ENCODE measurements at places on chromosomes 12 and 14.

DNA sequence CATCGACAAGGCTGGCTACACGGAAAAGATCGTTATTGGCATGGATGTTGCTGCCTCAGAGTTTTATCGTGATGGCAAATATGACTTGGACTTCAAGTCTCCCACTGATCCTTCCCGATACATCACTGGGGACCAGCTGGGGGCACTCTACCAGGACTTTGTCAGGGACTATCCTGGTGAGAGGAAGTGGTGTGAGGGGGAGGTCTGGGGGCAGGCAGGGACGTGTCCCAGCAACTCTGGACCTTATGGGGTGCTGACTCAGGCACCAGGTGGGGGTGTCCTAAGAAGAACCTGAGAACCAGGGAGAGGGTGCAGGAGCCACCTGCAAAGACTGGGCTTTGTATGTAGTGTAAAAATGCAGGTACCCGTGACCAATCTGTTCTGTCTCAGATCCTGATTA lies 5.2 kb downstream of the ENO2 start:
- DNase-seq, result no peak

DNA sequence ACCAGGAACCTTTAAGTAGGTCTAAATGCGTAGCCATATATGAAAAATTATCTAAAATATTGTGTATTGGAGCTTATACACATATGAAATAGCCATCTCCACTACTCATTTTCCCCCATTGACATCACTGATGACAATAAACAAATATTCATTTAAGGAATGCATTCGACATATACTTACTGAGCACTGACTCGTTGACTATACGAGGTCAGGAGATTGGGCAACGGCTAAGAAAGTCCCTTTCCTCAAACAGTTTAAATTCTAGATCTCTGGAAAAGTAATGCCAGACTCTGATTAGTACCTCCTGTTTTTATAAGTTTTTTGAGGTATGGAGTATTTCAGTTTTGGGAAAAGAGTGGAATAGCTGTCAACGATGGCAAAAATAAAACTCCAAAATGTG lies 139.4 kb upstream of the DIO2 start:
- DNase-seq, result no peak

DNA sequence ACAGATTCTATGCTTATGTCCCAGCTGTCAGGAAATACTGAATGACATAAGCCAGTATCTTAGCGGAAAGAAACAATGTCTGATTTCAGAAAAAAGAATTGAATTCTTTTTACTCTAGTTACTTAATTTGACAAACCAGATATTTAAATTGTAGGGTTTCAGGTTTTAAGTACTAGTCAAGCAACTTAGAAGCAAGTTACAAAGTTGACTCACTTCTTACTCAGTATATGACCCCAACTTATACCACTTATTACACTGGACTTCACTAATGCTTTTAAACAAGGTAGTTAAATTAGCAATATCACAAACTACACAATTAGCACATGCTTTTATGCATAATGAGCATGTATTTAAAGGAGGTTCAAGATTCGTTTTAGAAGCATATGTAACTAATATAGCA lies 7.1 kb downstream of the GMFB start:
- no peak for DNase-seq

DNA sequence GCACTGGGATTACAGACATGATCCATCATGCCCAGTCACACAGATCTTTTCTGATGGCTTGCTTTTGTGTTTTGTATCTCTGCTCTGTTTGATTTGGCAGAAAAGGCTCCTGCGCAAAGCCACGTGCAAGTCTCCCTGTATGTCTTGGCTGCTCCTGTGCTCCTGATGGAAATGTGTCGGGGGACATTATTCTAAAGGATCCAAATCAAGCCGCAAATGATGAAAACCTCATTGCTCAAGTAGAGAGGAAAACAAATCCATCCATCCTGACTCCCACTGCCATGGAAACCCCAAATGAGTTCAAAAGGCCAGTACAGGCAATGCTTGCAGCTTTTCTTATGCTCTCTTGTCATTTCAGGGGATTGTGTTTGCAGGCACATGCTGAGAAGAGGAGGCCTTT lies 93.8 kb downstream of the NDUFA12 start:
- DNase-seq, result no peak

DNA sequence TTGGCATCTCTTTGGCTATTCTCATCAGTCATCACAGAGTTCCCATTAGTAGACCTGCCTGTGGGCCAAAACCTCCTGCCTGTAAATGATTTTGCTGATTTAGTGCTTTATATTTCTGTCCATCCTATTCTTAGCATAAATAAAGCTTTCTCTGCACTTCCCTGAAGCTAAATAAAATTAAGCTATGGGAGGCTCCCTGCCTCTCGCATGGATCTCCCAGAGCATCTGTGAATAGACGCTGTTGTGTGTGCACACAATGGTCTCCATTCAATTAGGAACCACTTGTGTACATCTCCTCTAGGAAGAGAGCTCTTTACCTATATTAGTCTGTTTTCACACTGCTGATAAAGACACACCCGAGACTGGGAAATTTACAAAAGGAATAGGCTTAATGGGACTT lies 80.4 kb downstream of the PPFIBP1 start:
- no peak for DNase-seq

DNA sequence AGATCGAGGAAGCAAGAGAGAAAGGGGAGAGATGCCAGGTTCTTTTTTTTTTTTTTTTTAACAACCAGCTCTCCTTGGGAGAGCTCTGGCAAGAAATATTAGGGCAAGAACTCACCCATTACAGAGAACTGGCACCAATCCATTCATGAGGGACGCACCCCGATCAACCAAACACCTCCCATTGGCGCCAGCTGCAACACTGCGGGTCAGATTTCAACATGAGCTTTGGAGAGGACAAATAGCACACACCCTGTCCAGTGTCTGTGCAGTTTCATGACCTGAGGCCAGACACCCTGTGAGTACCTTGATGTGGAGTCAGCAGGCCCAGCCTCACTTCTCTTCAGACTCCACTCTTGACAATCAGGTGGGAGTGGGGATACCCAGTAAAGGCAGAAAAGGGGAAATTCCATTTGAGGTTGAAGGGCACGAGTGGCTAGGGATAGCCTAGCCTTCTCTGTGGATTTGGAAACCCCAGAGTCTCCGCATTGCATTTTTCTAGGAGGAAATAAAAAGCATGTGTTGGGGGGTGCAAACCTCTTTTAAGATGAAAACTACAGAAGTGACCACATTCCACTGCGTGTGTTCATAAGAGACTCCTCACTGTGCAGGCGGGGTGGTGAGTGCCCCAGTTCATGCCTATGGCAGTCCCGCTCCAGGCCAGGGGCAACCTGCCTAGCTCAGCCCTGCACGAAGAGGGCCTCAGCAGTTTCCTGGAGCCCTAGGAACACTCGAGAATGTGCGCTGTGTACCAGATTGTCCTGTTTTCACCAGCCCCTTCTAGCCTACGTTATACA lies 42.4 kb upstream of the GPATCH2L start:
- DNase-seq, result no peak

DNA sequence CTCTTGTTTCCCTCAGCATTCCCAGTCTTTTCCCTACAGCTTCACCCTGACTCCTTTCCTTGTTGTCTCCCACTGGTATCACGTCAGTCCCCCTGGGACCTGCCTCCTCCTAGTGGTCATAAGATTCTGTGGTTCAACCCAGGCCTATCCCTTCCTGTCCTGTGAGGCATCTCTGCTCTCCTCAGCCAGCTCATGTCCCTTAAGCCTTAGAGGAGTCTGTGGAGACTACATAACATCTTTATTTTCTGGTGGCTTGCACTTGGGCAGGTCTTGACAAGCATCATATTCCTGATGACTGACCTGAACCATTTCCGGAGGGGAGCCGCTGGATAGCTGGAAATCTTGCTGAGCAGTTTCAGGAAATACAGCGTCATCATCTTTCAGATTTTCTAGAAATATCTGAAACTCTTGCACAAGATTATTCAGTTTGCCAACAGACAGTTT lies 688 bp downstream of the C12orf71 start:
- DNase-seq, result no peak

DNA sequence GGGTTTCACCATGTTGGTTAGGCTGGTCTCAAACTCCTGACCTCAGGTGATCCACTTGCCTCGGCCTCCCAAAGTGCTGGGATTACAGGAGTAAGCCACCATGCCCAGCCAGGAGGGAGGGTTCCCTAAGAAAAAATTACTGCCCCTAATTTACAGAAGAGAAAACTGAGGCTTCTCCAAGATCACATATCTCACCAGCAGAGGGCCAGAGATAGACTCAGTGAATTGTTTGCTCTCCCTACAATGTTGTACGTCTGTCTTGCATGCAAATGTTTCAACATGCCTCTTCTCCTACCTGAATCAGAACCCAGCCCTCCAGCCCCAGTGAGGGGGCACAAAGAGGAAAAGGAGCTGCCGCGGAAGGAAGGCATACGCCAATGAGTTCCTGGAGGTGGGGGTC lies 48.3 kb upstream of the TMEM263 start:
- DNase-seq, result no peak

DNA sequence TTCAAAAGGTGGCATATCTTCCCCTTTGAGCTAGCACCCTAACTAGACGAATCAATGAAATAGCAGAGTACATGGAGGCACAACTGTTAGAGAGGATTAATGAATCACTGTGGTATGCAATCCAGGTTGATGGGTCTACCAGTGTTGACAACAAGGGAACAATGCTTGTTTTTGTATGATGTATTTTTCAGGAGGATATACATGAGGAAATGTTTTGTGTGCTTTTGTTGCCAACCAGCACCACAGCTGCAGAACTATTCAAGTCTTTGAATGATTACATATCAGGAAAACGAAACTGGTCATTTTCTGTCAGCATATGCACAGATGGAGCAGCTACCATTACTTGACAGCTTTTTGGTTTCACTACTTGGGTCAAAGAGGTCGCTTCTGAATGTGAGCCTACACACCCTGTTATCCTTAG lies 142.6 kb downstream of the GPHN start:
- no peak for DNase-seq

GRCh38 chr12:14403711-14404196 lies 38.3 kb downstream of the ATF7IP start:
- DNase-seq, result no peak

DNA sequence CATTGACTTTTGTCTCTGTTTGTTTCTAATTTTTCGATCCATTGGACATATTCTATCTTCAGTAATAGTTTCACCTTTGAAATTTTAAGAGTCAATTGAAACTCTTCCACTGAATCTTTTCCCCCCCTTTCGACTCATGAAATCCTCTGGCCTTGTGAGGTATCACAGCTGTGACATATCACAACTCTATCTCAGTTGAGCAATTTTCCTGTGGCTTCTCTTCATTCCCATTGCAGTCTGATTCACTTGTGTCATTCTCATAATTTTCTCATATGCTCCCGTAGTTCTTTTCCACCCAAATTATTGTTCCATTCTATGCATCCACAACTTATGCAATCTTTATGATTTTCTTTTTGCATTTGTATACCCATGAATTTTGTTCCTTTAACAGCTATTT lies 261.6 kb downstream of the DACT1 start:
- no peak for DNase-seq

DNA sequence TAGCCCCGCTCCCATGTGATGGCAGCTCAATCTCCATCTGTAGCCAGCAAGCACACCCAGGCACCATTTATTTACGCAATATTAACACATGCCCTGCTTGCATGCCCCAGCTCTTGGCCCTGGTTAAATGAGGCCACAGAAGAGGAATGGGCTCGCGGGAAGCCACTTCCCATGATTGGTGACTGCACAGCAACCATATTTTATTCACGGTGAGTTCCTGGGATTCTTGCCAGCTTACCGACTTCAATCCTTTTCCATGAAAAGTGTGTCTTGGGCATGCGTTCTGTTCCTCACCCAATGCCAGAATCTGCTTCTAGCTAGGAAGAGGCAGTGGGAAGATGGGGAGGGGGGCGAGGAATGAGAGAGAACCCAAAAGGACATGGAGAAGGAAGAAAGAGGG lies 54.7 kb downstream of the PITPNM2 start:
- DNase-seq, result no peak

GRCh38 chr12:80690513-80690912 lies 16.9 kb upstream of the MYF6 start:
- DNase-seq, result no peak

- DNase-seq, result no peak
Observed at GRCh38 chr12:116284396-116284795, 6.9 kb upstream of the MED13L start.

DNA sequence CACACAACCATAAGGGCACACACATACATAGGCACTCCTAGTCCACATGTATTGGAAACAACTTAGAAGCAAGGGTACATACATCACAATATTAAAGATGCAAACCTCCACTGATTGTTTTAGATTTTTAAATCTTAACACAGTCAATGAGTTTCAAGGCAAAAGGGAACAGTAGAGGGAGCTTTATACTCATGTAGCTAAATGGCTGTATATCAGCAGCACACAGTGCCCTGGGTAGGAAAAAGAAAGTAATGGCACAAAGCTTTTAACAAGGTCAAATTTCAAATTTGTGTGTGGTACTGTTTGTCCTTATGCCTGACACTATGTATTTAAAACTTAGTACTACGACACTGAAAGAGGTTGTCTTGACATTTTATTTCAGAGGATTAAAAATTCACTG lies 262.0 kb downstream of the MED13L start:
- DNase-seq, result no peak

- no peak for DNase-seq
Observed at GRCh38 chr12:130335517-130336392, 1.9 kb upstream of the PIWIL1 start.
